ENCODE measurements at places on chromosomes 7 and 10.
A peak's percentile ranks its signal among the peaks of the same experiment; 100 is the strongest.

DNA sequence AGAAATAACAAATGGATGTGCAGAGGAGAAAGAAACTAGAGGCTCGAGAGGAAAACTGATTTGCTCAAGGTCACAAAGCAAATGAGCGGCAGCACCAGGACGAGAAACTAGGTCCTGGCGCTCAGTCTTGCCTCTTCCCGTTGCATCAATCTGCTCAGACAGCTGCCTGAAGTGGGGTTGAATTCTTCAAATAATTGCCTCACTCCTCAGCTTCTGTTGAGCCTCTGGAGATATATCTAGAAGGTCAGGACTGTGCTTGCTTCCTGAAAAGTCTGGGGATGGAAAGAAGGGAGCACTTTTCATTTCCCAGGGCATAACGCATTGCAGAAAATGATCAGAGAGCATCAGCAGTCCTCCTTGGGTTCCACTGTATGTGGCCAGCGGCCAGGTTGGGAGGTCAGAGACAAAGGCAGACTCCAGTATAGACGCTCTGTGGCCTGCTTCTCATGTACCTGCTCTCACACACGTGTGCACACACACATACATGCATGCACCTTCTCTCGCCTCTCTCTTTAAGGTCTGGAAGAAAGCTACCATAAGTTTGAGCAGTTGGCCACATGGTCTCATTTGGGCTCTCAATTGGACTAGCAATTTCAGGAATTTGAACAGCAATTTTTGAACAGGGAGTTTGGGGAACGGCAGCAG lies 83.7 kb upstream of the DUSP5 start:
- DNase-seq: no peak

GRCh38 chr7:127702938-127703337 lies 50.9 kb downstream of the SND1 start:
- no peak for DNase-seq

DNA sequence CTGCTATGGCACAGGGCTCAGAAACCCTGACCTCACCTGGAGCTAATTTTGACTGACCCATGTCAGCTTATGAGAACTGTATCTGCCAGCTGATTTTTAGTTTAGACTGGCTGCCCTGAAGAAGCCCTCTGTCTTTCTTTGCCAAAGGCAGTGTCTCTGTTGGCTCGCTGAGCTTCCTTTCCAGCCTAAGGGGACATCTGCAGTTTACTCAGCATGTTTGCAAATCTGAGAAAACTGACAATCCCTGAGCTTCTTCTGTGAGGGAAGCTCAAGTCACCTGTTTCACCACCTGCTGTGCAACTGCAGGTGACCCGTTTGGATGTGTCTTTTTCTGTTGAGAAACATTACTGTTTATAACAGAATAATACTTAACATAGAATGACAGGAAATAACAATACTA lies 46.0 kb downstream of the PRKAR2B start:
- DNase-seq: no peak

DNA sequence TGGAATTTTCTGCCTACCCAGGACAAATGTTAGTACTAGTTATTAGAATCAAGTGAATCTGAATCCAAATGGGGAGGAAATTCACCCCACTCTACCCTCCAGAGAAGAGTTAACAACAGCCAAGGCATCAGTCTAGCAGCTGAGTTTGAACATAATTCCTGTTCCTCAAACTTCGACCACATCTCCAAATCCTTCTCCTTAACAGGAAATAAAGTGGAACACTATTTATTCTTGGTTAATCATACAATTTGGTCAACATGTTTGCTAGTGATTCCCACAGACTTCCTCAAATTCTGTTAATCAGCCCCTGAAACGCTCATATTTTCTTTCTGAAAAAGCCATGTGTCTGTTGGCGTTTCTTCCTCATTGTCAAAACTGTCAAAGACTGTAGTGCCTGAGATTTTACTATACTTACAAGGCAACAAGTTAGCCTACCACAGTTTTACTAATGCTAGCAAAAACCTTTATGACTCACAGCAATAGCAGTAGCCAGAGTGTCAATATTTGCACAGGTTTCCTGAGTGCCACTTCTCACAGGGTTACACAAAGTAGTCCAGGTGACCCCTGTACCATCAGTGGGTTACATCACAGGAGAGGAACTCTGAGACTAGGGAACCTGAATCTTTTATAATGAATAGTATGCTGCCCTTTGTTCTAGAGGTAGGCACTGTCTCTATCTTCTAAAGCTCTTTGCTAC lies 202.9 kb downstream of the GRM3 start:
- no peak for DNase-seq

GRCh38 chr10:129895811-129896135 lies 68.3 kb downstream of the EBF3 start:
- no peak for DNase-seq

- DNase-seq: no peak
Measured at GRCh38 chr10:34310234-34310633, 504.9 kb downstream of the PARD3 start.

DNA sequence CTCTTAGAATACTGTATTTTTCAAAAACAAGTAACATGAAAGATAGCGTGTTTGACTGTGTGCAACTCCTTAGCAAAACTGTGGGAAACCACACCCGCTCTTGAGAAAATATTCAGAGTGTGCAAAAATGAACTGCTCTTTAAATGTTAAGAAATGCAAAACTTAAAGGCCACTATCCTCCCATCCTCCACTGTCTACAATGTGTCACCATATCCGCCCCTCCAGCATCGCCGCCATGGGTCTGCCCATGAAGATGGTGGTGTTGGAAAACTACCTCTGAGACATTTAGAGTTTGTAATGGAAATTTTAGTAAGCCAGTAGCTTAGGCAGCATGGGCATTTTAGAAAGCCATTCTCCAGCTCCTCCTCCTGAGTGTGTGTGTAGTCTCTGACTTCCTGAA lies 20.1 kb upstream of the NMT2 start:
- DNase-seq: peak; percentile 16

GRCh38 chr10:73931767-73932619 lies 21.1 kb downstream of the PLAU start:
- DNase-seq: peak; percentile 86

DNA sequence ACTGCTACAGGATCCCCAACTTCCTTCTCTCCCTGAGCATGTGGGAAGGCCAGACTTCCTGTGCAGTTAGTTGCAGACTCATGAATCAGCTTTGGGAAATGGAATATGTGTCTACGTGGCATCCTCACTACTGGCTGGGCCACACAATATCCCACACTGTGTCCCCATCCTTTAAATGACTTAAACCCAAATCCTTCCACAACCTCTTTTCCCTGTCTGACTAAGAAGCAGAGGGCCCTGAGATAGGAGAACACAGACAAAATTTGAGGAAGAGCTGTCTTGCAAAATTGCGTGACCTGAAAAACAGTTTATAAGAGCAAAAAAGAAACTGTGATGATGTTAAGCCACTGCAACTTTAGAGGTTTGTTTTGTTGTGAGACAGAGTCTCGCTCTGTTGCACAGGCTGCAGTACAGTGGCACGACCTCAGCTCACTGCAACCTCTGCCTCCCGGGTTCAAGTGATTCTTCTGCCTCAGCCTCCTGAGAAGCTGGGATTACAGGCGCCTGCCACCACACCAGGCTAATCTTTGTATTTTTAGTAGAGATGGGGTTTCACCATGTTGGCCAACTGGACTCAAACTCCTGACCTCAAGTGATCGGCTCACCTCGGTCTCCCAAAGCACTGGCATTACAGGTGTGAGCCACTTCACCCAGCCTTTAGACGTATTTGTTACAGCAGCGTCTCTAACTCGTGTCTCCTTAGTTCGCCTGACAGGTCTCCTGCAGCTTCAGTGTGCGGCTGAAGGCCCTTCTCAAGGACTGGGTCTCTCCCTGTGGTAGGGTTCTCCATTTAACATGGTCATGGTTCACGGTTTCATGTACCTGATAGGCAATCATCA lies 46.9 kb upstream of the SFMBT2 start:
- no peak for DNase-seq

- DNase-seq: no peak
Measured at GRCh38 chr10:5045095-5045494, 41.4 kb upstream of the AKR1C2 start.

- no peak for DNase-seq
Measured at GRCh38 chr10:93872375-93873158, 21.2 kb upstream of the SLC35G1 start.

DNA sequence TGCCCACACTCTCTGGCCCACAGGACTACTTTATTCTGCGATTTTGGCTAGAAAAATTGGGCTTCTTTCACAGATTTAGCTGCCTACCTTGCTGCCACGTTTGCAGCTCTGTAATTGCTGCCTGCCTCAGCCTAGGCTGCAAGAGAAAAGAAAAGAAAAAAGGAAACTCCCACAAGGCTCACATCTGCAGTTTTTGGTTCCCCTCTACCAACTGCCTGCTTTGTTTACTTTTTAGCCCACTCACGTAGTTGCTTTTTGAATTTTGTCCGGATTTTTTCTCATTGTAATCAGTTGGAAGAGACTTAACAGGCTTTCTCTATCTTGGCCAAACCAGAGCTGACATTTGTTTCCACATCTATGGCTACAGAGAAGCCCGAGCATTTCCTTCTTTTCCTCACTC lies 24.3 kb downstream of the SUN3 start:
- no peak for DNase-seq

GRCh38 chr10:110310741-110311140 lies 6.0 kb upstream of the SMNDC1 start:
- no peak for DNase-seq

DNA sequence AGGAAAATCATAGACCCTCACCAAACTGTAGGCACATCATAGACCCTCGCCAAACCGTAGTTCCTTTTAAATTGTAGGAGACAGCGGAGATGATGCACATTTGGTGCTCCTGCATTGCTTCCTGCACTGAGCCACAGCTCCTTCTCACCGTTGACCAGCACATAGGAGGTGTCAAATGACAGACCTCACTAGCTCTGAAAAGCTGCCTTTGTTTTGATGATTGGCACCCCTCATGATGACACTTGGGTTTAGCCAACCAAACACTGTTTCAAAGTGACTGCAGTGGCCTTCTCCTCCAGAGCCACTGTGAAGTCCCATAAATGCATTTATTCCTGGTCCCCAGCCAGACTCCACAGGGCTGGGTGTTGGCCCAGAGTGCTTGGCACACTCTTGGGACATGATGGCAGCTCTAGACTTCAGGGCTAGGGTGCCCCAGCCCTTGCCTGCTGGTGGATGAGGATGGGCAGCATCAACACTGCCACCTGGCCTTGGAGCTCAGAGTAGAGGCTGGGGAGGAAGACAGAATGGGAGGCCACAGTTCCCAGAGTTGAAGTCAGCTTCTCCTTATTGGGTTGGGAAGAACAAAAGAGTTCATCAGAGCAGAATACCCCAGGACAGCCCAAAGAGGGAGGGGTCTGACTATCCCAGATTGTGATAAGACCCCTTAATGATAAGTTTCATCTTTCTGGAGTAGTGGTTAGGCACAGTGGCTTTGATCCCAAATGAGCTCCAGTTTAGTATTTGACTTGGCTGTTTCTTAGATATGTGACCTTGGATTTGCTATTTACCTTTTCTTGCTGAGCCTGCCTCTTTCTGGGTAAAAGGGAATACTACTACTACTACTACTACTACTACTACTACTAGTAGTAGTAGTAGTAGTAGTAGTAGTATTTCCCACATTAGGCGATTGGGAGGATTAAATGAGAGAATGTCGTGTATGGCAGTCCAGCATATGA lies 75.3 kb downstream of the MTPN start:
- DNase-seq: no peak

DNA sequence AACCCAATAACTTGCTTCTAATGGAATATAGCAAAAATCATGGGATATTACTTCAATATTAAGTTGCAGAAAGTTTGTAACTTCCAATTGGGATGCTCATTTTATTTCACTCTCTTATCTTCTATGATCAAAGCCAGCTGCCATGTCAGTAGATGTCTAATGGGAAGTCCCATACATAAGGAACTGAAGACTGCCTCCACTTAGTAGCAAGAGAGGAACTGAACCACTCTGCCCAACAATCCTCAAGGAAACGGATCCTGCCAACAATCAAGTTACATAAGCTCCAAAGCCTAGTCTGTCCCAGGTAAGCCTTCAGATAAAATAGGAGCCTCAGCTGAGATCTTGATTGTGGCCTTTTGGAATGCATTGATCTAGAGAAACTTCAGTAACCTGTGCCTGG lies 431.5 kb upstream of the PCDH15 start:
- DNase-seq: no peak

DNA sequence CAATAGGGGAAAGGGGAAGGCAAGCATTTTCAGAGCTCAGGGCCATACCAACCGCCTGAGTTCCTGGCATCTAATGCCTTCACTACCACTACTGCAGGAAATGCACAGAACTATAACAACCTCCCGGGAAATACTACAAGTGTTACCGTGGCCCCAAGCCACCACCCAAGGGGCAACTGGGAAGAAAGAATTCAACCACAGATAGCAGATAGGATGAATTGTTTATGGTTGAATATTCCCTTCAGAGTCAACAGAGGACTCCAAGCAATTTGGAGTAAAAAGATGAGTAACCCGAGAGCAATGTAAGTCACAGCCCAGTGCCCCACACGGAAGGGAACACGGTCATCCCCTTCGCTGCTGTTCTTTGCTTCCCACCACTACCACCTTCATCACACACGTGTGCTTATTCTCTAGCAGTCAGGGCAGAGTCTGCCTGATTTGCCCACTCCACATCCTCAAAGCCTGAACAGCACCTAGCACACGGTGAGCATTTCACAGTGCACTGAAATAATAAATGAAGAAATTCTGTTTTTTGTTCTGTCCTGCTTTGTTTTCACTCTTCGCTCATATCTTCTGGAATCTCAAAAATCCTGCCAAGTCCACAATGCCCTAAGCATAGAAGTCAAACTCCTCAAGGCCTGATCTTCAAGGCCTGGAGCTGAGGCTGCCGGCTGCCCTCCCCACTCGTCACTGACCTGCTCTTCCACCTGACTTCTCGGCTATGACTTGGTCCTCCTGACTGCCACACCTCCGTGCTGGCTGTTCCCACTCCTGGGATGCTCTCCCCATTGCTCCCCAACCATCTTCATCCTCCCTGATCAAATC lies 221.1 kb downstream of the KCNMA1 start:
- DNase-seq: no peak

DNA sequence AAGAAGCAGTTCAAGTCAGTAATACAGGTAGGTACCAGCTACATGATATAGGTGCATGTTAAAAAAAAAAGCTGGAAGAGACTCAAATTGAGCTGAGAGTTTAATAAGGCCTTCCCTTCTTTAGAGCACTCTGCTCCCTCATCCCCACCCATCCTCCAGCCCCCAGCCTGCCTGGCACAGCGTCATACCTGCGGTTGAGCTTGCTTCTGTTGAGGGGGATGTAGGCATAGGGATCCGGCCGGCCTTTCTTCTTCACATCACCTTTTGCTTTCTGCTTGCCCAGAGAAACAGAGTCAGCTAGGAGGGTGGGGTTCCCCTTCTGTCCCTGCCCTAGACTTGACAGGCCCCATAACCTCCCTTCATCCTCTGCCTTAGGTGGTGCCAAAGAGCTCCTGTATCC lies 23.8 kb upstream of the FRAT2 start:
- DNase-seq: no peak

DNA sequence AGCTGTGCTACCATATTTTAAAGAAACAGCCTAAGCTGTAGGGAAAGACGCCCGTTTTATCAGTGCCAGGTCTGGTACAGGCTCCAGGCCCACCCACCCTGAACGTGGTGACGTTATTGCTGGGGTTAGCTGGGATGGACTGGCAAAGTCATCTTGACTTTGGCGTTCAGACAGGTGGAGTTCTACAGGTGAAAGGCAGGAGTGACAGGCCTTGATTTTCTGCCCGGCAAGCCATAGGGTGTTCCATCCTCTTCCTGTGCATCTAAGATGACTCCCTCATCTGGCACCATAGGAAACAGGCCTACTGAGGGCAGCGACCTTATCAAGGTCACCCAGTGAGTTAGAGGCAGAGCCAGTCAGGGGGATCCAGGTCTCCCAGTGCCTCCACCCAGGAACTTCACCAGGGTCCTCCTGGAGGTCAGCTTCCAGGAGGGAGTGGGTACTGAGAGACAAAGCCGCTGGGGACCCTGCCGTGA lies 41.6 kb downstream of the HK1 start:
- no peak for DNase-seq

- no peak for DNase-seq
Measured at GRCh38 chr7:149456506-149457421, 4.1 kb downstream of the ZNF777 start.

Data from CD4-positive, alpha-beta T cell treated with Interleukin-2 at 100 ng/mL for 4 hours (primary cell).